ENCODE measurements at places on chromosomes 6 and 20. TPM values are rescaled to one million over a fixed set of nuclear protein-coding genes. Genes with fewer than 3 reads are reported as not detected.

CD2AP gene
- total RNA-seq = 31.0 TPM

DNA sequence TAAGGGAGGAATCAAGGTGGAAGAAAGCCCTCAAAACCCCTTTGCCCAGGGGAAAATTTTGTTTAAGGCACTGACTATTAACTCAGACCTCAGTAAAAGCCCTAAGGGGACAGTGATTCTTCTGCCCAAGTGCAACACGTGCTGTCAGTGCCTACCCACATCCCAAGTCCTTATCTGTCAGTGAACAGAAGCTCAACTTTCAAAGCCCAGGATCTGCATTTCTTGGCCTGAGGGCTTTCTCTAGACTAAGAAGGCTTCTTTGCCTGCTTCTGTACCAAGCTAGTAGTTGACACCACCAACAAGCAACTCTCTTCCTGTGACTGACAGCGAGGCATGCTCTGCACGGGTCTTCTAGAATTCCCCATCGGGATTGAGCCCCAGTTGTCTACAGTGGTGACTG, 416.0 kb upstream of the SPTLC3 start:
- DNase-seq = no peak

EEF1A2 gene
- total RNA-seq = 2.5 TPM

BEND6 gene
- total RNA-seq = 0.53 TPM

GRCh38 chr20:9348747-9349146, 165.6 kb upstream of the LAMP5 start:
- no peak for DNase-seq

GRCh38 chr6:31079656-31080261, 32.6 kb downstream of the C6orf15 start:
- DNase-seq = no peak

- DNase-seq = no peak
These were observed 63.7 kb downstream of the DHX35 start for GRCh38 chr20:39025883-39026282.

- no peak for DNase-seq
These were observed 63.8 kb upstream of the CD83 start for GRCh38 chr6:14053811-14054210.

Measured in glomerular endothelial cell (primary cell).